ENCODE measurements at places on chromosomes 6 and 20.

DNA sequence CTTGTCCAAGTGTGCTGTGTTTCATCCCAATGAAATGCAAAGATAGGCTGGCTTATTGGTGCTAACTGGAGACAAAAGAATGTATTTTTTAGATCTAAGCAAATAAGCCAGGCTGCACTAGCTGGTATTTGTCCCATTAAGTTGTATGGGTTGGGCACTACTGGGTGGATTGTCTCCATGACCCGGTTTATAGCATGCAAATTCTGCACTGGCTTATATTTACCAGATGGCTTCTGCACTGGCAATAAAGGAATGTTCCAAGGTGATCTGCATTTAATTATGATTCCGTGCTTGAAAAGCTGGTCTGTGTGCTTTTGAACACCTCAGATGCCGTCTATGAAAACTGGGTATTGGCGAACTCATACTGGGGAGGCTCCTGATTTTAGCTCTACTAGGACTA is 61.4 kb upstream of the MOCS1 start:
- no peak for DNase-seq

DNA sequence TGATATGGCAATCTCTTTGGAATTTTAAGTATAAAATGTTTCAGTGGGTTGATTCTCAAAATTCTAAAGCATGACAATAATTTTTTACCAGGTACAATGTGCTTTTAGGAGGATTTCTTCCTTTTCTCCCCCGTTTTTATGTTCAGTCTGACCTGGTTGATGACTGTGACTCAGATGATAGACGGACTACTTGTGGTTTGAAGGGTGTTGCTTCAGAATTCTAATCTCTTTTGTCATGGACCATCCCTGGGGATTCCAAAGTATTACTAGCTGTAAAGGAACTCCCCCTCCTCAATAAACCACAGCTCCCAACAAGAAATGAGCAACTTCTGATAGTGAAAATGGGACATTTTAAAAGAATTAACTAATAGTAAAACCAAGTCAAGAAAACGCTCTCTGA is 34.9 kb upstream of the TNFAIP3 start:
- no peak for DNase-seq

GRCh38 chr20:50679753-50680104 is 11.6 kb downstream of the RIPOR3 start:
- no peak for DNase-seq

- no peak for DNase-seq
Measured at GRCh38 chr6:16374461-16375200, 136.2 kb downstream of the GMPR start.

DNA sequence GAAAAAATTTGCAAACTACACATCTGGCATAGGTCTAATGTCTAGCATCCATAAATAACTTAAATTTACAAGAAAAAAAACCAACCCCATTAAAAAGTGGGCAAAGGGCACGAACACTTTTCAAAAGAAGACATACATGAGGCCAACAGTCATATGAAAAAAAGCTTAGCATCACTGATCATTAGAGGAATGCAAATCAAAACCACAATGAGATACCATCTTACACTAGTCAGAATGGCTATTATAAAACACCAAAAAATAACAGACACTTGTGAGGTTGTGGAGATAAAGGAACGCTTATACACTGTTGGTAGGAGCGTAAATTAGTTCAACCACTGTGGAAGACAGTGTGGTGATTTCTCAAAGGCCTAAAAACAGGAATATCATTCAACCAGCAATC is 33.7 kb upstream of the EPB41L2 start:
- no peak for DNase-seq

DNA sequence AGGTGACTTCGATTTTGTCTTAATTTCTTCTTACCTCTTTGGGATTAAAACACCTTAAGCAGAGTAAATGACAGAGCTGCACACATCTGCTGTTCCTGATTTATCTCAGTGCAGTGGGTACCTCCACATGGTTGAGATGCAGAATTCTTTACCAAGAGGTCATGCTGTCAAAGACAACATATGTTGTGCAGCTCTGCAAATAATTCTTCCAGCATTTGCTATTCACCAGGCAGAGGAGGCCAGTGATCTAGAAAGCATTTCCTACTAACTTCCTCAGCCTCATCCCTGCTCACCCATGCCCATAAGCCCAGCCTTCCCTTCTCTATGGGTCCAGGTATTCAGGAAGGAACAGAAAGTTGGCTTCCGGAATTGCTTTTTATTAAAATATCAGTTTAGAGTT is 109.3 kb downstream of the THBS2 start:
- no peak for DNase-seq

- no peak for DNase-seq
Measured at GRCh38 chr20:51525241-51526105, 17.0 kb downstream of the NFATC2 start.

DNA sequence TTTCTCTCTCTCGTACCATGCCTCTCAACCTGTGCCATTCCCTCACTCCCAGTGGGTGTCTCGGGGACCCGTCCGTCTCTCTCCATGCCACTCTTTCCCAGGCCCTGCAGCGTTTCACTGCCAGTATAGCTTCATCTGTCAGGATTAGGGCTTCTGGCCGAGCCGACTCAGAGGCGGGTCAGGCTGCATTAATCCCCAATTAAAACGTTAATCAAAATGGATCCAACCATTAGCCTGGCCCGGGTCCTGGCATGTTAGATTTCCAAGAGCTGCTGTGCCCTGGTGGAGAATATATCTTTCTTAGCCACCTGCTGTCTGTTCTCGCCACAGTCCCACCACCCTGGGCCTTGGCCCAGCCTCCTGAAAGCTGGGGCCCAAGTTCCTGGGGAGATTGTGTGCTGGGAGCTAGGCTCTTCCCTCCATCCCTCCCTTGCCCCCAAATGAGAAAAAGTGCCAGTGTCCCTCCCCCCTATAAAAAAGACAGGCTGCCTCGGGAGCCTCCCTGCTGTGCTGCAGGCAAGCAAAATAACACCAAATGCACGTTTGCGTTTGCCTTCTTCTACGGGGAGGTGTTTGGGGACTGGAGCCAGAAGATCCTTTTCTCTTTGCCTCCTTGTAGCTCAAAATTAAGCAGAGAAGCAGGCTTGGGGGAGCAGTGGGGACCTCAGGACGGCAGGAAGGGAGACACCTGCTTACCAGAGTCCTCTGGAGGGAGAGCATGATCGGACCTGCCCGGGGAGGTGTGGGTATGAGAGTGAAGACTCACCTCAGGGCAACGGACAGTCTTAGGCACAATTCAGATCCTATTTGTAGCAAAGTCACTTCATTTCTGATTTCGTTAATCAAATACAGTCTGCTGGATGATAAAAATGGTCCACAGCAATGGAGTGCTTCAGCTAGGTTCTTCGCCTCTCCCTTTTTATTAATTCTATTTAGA is 3.0 kb downstream of the KCNG1 start:
- DNase-seq, result no peak

DNA sequence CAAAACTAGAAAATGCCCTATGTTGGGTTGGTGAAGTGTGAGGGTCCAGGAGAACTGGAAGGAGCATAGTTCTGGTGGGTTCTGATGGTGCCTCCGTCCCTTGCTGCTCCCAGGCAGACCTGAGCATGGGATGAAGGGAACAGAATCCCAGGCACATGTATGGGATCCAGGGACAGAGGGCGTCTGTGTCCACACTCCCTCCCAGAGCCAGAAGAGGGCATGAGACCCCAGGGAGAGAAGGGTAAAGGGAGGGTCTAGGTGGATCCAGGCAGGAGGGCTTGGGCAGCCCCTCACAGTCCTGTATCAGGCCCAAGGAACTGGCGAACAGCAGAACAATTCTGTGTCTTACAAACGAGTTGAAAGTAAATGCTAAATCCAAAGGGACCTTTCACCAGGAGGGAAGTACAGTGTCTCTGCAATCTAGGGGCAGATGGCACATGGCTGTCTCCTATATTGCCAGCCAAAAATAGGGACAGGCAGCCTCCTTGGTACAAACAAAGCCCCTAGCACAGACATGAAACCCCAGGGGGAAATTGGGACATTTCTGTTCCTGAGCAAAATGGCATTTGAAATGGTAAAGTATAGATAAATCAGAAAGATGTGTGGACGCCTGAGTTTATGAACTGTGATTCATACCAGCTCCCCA is 2.5 kb upstream of the BPIFA1 start:
- no peak for DNase-seq

GRCh38 chr6:35429463-35429862 is 22.7 kb upstream of the FANCE start:
- no peak for DNase-seq

DNA sequence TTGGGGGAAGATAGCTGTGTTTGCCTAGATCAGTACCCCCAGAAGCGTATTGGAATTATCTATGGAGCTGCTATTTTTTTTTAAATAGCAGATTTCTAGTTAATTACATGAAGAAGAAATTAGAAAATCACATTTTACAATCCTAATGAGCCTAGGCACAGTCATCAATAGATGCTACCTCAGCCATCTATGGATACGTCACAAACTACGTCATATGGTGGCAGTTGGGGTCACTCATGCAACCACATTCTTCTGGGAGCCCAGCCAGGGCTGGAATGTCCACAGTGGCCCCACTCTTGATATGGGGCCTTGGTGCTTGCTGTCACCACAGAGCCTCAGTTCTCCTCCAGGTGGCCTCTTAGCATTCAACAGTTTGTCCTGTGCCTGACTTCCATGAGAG is 63.0 kb downstream of the SNRNP48 start:
- no peak for DNase-seq

GRCh38 chr6:106882138-106882537 is 92.4 kb downstream of the CD24 start:
- no peak for DNase-seq

DNA sequence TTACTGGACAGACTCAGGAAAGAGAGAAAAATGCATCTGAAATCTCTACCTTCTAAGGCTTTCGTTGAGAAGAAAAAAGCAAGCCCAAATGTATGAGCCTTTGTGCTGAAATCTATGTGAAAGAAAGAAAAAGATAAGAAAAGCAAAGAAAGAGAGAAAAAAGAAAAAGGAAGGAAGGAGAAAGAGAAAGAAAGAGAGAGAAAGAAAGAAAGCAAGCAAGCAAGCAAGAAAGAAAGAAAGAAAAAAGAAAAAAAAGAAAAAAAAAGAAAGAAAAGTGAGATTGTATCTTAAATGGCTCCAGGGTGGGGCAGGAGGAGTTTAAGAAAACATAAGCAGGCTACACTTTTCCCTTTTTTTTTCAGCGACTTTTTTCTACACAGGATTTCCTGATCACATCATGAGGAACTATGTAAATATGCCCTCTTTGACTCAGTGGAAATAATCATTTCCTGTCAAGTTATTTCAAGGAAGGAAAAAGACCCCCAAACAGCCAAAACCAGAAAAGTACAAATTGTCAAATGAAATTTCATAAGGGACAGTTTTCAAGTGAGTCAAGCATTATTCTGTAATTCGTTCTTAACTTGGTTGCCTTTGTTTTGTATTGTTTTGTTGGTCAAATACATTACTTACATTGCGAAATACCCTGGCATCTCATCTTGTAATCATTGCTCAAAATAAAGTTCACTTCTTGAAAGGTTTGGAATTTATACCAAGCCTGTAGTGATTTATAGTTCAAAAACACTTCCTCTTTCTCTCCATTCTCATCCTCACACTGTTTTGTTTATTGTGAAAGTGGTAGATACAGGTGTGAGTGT is 79.5 kb upstream of the RNF217 start:
- no peak for DNase-seq

GRCh38 chr6:88266126-88266525 is 100.0 kb upstream of the CNR1 start:
- DNase-seq, result no peak

DNA sequence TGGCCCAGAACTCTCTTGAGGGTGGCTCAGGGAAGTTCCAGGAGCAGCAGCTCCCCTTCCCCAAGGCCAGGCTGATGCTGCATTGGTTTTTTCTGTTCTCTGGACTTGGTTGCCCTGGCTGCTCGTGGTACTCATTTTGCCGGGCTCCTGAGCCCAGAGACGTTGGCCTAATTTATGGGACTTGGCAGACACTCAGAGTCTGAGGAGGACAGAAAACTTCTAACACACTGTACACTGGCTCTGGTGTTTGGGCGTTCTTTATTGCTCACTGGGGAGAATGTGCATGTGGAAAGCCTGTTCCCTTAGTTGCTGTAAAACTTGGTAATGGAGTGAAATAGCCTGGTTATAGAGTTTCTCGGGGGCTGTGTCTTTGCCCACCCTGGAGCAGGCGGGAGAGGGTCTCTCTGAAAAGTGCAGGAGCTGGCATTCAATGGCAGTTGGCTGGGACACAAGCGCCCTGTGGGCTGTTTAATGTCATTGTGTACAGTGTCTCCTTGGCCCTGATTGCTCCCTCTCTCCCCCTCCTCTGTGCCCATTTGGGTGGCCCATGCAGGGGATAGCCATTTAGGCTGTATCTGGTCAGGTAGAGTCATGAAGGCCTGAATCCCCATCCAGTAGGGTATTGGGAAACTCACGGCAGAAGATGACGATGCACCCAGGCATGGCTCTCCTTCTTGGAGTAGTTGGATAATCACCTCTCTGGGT is 109.3 kb downstream of the CDC5L start:
- no peak for DNase-seq

DNA sequence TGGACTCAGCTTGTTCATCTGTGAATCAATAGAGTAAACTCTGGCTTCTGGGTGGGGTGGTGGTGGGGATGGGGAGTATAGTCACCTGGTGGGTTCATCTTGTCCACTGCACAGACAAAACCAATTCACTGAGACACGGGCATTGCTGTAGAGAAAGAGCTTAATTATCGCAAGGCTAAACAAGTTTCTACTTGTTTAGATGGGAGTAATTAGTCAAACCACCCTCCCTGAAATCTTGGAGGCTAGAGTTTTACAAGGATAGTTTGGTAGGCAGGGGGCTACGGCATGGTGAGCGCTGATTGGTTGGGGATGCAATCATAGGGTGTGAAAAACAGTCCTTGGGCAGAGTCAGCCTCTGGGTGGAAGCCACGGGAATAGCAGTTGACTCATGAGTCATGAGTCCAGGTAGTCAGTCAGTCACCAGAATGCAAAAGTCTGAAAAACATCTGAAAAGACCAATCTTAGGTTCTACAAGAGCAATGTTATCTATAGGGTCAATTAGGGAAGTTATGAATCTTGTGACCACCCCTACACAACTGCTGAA is 77.8 kb downstream of the STMND1 start:
- no peak for DNase-seq

GRCh38 chr6:36492092-36492491 is 49.3 kb downstream of the KCTD20 start:
- DNase-seq, result no peak

GRCh38 chr20:35663516-35664465 is 909 bp downstream of the CPNE1 start:
- DNase-seq, result no peak

DNA sequence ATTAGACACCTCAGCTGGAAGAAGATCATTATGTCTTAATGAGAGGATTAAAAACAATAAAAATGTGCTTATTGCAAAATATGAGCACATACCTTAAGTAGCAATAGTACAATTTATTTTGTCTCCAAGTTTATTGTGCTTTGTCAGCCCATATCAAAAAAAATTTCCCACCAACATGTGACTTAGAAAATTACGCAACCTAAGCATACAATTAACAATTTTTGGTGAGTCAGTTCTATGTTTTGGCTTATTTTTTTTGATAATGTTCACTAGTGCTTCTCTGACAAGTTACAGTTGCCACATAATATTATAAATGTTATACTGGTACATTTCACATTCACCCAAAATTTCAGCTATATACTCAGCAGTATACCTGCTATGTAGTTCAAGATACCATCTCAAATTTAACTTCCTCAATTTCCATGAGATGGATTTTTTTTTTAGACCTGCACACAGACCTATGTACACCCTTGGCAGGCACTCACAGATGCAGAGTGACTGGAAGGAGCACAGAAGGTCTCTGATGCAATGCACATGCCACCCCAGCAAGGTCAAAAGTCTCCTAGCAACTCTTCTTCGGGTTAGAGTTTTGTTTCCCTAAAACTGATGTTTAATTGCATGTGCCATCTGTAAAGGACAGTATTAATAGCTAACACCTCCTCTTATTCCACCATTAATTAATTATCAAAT is 112.4 kb downstream of the PRKN start:
- no peak for DNase-seq
